Neural progenitor cell (in vitro differentiated cells): ENCODE measurements at places on chromosomes 12 and 14.

DNA sequence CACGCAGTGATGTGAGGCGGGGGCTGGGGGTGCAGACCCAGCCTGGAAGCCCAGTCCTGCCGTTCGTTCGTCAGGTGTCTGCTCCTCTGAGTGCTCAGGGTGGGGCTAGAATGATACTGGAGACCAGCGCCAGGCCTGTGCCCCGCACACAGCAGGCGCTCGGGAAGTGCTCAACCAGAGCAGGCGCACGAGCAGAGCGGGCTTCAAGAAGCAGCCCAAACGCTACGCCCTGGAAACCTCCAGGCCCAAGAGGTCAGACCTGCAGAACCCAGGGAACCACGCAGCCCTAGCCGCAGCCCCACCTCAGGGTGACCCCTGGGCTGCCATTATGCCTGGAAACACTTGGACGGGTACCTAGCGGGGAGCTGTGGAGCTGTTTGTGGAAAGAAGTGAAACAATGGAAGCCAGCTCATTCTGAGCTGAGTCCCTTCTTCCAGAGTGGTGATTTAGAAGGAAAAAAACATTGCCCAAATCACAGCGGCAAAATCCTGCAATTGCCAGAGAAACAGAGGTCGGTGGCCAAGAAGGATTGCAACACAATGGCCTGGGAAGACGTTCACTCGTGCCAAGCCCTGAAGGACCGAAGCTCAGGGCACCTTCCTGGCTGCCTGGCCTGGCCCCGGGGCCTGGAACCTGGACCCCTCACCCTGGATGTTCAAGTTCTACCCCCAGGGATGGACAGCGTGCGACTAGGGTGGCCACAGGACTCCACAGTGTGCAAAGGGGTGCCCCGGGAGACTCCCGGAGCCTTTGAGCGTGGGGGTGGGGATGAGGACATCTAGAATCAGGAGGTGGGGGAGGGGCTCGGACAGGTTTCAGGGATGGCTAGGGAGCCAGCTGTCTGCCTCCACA lies 40.4 kb upstream of the DIO3 start:
- no peak for DNase-seq

- DNase-seq = peak; percentile 85
Measured at GRCh38 chr12:54394281-54394719, 9.8 kb upstream of the ZNF385A start.

GRCh38 chr12:95741635-95742034 lies 48.9 kb downstream of the NTN4 start:
- no peak for DNase-seq

DNA sequence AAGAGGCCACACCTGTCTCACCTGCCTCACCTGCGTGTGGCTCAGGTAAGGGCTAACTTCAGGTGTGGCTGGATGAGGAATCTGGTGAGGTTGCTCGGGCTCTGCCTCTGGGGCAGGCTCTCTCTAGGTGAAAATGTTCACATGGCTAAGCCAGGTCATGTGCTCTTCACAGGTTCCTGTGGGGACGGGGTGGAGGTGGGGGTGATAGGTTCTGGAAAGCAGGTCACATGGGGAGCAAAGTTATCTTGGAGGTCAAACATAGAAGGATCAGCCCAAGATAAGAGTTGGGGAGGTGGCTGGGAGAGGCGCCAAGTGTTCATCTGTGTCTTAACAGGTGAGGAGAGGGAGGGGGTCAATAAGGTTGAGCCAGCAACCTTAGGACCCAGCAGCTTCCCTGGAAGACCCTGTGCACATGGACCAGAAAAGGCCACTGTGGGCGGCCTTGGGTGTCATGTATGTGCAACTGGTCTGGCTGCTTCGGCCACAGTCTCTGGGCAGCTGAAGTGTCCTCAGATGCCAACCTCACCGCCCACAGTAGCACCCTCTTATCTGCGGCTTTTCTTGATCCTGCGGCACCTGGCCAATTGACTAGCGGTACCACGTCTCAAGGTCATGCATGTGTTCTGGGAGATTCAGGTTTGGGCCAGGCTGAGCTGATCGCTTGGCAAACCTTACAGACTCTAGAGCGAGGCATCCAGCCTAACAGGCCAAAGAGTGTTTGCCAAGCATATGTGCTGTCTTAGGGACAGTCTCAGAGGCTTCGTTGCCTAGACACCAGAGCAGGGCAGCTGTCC lies 60.5 kb downstream of the CACNA1C start:
- no peak for DNase-seq

DNA sequence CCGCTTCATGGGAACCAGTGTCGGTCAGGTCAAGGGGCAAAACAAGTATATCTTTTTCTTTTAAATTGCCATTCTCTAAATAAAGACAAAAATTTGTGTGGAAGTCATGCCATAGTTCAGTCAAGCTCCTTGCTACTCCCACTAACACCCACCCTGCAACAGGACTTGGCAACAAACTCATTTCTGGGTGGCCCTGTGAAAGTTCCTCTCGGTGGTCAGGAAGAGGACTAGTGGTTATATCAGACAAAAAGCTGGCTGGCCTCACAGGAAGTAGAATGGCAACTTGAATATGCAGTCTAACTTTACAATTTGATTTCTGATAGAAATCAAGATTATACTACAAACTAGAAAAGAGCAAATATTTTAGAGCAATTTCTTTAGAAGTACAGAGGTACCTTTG lies 11.2 kb downstream of the DHRS7 start:
- DNase-seq = no peak
